ENCODE measurements at places on chromosomes 2 and 18. TPM values are rescaled to one million over a fixed set of nuclear protein-coding genes. Genes with fewer than 3 reads are reported as not detected.

Gene DES
- 0.63 TPM for total RNA-seq

DNA sequence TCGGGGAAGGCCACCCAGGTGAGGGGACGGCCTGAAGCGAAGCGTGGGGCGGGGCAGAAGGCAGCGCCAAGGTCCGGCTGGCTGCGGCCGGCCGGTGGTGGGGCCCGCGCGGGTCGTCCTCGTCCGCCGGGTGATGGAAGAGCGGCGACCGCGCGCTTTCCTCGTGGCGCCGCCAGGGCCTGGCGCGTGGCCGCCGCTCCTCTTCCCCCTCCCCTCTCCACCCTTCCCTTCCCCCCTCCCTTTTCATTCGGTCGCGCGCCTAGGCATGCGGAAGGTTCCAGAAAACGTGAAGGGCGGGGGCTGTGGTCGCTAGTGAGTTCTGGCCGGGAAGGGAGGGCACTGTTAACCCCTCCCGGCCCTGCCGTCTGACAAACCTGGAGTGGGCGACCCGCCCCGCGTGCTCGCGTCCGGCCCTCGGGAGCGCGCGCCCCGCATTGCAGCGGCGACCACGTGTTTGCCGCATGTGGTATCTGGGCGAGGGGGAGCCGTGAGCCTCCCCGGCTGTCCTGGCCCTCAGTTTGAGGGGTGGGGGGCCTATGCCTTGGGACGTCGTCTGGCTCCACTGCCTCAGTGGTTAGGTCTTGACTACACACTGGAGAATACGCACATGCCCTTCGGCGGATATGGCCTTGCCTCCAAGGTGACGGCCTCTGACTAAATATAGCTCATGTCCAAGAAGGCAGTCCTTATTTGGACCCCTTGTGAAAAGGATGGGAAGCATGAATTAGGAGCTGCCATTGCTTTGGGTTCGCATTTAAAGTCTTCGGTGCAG, 579 bp downstream of the MAT2A start:
- peak; percentile 75 for DNase-seq

Gene ASPRV1
- 1.1 TPM for total RNA-seq

- DNase-seq, result no peak
Measured at GRCh38 chr2:168317282-168317681, 69.9 kb upstream of the STK39 start.

Gene TLX2
- total RNA-seq, result not detected

- no peak for DNase-seq
Measured at GRCh38 chr18:54696616-54697293, 105.7 kb downstream of the DYNAP start.

Gene MYO1B
- total RNA-seq, result 2.5 TPM

DNA sequence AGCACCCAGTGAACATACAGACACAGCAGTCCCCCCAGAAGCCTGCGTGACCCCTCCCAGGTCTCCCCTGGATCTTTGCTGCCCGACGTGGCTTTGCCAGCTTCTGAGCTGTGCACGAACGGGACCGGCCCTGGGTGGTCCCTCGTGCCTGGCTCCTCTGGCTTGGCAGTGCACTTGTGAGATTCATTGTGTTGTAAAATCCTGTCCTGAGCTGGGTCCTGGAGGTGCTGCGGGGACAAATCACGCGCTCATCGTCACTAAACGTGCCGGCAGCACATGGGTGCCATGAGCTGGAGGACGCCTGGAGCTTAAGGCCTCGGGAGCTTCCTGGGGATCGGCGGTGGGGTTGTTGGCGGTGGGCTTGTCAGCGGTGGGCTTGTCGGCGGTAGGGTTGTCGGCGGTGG, 104.9 kb downstream of the FAM210A start:
- no peak for DNase-seq

GRCh38 chr2:161250864-161251436, 57.3 kb upstream of the PSMD14 start:
- peak; percentile 83 for DNase-seq

GRCh38 chr2:73210019-73210418, 4.0 kb upstream of the SMYD5 start:
- no peak for DNase-seq

DNA sequence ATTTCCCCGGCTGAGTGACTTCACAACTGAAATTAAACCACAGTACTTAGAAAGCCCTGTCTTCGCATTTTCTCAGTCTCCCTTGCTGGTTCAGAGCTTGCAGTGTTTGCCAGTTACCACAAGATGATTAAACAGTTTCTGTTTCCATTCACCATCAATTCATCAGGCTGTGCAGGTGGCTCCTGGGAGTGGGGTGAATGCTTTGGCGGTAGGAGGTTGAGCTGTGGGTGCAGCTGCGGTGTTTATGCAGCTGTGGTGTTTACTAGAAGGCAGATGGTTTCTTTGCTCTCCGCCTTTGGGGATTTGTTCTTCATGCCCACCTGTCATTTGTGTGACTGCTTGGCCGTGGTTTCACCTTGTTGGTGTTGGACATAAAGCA, 16.1 kb downstream of the ACOXL start:
- DNase-seq, result peak; percentile 60

DNA sequence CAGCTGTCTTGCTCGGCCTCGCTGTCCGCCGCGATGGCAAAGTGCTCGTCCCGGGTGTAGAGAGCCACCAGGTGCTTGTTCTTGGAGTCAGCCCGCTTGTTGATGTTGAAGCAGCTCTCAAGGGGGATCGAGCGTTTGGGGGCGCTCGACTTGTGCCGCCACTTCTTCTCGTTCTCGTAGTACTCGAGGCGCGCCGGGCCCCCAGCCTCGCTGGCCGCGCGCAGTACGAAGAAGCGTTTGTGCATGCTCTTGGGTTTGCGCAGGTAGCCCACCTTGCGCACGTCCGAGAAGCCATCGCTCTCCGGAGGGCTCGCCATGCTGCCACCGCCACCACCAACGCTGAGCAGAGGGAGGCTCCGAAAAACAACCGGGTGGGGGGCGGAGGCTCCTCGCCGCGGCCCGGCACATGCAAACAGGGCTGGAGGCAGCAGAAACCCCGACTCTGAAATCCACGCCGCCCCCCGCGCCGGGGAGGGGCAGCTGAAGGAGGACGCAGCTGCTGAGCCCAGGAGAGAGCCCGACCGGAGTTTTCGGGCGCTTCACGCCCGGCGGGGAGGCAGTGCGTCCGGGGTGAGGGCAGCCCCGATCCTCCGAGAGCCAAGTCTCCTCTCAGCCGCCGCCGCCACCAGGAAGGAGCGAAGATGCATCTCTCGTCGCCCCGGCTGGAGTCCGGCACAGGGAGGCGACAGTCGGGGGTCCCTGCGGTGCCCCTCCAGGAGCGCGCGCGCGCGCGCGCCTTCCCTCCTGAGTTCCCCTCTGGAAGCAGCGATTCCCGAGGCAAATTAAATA, 1.0 kb downstream of the IRS1 start:
- peak; percentile 42 for DNase-seq

GRCh38 chr2:172445851-172446250, 18.5 kb downstream of the ITGA6 start:
- DNase-seq, result no peak

Gene CRYBA2
- total RNA-seq, result not detected

DNA sequence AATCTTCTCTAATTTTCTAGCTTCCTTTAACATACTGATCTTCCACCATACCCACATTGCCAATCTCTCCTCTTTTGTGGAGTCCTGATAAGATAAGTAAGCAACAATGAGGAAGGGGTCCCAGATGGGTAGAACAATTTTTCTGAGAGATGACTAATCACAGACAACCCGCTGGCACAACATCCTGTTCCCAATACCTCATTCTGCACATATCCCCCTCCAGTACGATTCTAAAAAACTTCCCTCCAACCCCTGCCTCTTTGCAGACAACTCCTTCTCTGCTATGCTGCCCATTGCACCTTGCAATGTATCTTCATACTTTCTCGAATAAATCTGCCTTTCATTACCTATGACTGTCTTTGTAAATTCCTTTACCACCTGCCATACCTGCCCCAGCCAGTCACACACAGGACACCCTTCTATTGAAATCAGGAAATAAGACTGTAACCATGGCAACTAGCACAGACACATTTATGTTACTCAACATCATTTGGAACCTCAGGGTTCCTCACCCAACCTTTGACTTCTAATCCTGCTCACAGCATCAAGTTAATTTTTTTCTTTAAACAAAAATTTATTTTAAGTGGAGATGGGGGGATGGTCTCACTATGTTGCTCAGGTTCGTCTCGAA, 7.4 kb upstream of the EXOC6B start:
- DNase-seq, result no peak

DNA sequence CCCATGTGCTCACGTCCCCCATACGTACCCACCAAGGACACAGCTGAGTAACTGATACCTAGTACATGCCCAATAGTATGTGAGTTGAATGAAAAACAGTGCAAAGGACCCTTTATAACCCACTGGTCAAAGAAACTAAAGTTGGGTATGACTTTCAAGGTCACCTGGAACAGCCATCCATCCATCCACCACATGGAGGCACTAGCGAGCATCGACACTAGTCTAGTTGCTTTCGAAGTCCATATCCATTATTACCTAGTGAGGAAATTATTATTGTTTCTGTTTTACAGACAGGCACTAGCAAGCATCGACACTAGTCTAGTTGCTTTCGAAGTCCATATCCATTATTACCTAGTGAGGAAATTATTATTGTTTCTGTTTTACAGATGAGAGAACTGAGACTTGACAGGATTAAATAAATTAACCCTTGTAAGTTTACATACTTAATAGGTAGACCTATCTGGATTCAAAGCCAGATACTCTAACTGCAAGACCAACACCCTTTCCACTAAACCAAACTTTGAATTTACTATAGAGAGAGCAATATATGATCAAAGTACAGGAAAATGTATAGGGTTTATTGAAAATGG, 233.7 kb downstream of the METTL4 start:
- peak; percentile 55 for DNase-seq

DNA sequence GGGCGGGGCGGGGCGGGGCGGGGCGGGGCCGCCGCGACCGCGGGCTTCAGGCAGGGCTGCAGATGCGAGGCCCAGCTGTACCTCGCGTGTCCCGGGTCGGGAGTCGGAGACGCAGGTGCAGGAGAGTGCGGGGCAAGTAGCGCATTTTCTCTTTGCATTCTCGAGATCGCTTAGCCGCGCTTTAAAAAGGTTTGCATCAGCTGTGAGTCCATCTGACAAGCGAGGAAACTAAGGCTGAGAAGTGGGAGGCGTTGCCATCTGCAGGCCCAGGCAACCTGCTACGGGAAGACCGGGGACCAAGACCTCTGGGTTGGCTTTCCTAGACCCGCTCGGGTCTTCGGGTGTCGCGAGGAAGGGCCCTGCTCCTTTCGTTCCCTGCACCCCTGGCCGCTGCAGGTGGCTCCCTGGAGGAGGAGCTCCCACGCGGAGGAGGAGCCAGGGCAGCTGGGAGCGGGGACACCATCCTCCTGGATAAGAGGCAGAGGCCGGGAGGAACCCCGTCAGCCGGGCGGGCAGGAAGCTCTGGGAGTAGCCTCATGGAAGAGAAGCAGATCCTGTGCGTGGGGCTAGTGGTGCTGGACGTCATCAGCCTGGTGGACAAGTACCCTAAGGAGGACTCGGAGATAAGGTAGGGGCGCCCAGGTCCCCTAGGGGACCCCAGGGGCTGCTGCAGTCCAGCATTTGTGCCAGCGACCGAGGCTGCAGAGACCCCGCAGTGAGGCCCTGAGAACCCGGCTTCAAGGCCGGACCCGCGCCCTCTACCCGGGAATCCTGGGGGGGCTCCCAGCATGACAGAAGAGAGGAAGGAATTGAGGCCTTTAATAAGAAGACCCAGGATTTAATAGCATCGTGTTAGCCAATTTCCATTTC, at the start of gene KHK:
Gene KHK (plus strand): TSS at position 49 of the 870 bp plus-strand sequence. CDS start 488 bp downstream, at position 537.
- DNase-seq, result peak; percentile 52

Gene FHL2
- 56.2 TPM for total RNA-seq
